ENCODE measurements at places on chromosomes 6 and 20. TPM values are rescaled to one million over a fixed set of nuclear protein-coding genes. Genes with fewer than 3 reads are reported as not detected.

DNA sequence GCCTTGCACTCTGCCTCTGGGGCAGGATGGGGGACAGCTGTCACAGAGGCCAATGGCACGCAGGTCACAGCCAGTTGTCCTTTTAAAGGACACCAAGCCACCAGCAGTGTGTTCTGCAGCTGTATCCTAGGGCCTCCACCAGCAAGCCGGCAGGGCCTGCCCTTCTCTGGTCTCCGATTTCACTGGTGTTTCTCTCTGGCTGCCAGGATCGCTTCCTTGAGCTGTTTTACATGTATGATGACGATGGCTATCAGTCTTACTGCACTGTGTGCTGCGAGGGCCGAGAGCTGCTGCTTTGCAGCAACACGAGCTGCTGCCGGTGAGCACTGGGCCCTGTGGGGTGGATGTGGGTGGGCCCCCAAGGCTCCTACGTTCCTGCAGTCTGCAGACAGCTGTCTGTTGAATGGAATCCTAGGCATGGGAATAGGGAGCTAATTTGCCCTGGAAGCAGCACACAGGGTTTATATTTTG is 22.7 kb upstream of the MAPRE1 start:
- H3K27me3 ChIP-seq = no peaks in the 10 kb centered on the region
- H3K4me3 ChIP-seq = no peak overlapping the region
- peaks cover 98% of the 10 kb centered on the region for H3K36me3 ChIP-seq
- H3K4me1 ChIP-seq = peaks cover 20% of the 10 kb centered on the region

DNA sequence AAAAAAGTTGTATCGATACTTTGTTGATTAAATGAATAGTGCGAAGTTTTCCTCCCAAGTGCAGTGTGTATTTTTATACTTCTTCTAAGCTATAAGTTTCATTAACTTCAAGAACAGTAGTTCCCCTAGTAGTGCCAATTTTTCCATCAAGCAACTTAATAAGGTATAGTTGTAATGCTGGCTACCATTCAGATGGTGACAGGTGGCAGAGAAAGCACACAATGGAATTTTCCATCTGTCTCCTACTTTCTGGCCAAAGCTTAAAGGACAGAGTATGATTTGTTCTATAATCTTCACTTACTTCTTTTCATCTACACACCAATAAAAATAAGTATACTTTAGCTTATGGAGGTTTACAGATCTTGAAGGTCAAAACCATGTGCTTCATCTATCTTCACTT is 431.1 kb downstream of the NKAIN2 start:
- H3K27me3 ChIP-seq = no peaks in the 10 kb centered on the region
- no peak overlapping the region for H3K4me3 ChIP-seq
- peaks cover 4% of the 10 kb centered on the region for H3K36me3 ChIP-seq

- no peak overlapping the region for H3K4me3 ChIP-seq
- no peaks in the 10 kb centered on the region for H3K36me3 ChIP-seq
- no peaks in the 10 kb centered on the region for H3K27me3 ChIP-seq
- DNase-seq = no peak
- H3K4me1 ChIP-seq = peaks cover 7% of the 10 kb centered on the region
- no peak overlapping the region for H3K27ac ChIP-seq
These were observed 2.3 kb downstream of the TRAPPC3L start for GRCh38 chr6:116543149-116543548.

GRCh38 chr6:29975561-29975907 is 33.2 kb downstream of the HLA-A start:
- peaks cover 80% of the 10 kb centered on the region for H3K27me3 ChIP-seq
- peaks cover 34% of the 10 kb centered on the region for H3K4me1 ChIP-seq
- no peak overlapping the region for H3K27ac ChIP-seq
- peak overlapping the region; percentile 79 for H3K4me3 ChIP-seq
- H3K36me3 ChIP-seq = peaks cover 2% of the 10 kb centered on the region

- no peak overlapping the region for H3K4me3 ChIP-seq
- peak overlapping the region; percentile 72 for H3K27ac ChIP-seq
- no peaks in the 10 kb centered on the region for H3K27me3 ChIP-seq
- H3K4me1 ChIP-seq = peaks cover 10% of the 10 kb centered on the region
- DNase-seq = no peak
These were observed 175.7 kb upstream of the SNX9 start for GRCh38 chr6:157647261-157647915.

The XPO5 gene
- total RNA-seq = 84.9 TPM

Measured in WTC11 (cell line).